Stimulated activated CD8-positive, alpha-beta memory T cell treated with anti-CD3 and anti-CD28 coated beads, Interleukin-7, amount 100 ng/mL, for 1 hour (primary cell): ENCODE measurements at places on chromosomes 6 and 20.

DNA sequence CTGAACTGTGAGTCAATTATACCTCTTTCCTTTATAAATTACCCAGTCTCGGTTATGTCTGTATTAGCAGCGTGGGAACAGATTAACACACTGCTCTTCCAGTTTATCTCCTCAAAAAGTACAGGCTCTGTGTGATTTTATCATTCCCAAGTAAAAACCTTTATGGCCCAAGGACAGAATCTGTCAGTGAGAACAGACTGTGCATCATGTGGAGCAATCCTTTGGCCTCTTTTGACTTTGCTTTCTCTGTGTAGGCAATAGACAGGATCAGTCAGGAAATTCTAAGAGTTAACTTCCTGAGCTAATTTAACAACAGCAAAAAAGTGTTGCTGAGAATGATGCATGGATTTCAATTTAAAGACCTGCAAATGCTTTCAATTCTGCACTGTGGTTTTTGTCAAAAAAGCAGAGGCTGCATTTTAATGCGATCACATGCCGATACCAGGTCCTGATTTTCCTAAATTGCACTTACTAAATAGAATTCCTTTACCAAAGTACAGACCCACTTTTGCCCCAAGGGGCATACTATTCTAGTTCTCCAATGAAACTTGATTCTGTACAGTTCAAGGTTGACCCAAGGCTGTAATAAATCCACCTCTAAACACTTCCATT lies 246.7 kb upstream of the MARCKS start:
- no peak for DNase-seq

- no peak for DNase-seq
Observed at GRCh38 chr6:50816947-50817645, 1.6 kb upstream of the TFAP2B start.

- peak; percentile 59 for DNase-seq
Observed at GRCh38 chr6:107847844-107848802, 24.0 kb upstream of the SCML4 start.

- no peak for DNase-seq
Observed at GRCh38 chr6:134723081-134723871, 226.6 kb downstream of the ALDH8A1 start.

GRCh38 chr6:143123081-143123480 lies 62.4 kb downstream of the AIG1 start:
- no peak for DNase-seq

GRCh38 chr6:104558746-104559145 lies 301.0 kb downstream of the HACE1 start:
- no peak for DNase-seq

DNA sequence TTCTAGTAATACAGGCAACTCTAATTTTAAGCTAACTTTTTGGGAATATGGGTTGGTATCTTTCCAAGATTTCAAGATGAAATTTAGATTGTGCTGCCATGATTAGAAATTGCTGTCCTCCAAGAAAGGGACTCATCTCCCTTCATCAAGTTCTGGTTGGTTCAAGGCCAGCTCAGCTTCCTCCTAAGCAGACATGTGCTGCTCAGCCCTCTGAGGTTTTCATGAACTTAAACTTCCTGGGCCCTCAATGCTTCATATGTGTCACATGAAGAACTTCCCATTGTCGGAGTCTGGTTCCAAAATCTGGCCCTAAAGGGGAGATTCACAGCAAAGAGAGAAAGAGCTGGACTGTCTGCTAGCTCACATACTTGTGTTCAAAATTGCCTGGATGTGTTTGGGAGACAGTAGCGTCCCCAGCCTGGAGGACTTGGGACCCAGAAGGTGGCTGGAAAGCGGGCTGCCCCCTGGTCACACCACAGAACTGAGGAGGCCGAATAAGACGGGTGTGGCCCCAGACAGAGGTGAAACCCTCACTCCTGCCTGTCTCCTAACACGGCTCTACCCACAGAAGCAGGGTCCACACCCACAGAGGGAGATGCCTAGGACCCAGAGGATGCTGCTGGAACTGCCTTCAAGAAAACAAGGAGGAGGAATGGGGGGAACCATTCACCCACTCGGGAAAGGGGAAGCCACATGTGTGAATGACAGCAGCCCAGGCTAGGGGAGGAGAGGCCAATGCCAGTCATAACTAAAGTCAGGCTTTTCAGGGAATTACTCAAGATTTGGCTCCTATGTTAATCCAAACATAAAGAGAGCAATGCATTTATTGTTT lies 54.3 kb upstream of the GPR31 start:
- no peak for DNase-seq

- DNase-seq, result no peak
Observed at GRCh38 chr6:112415366-112415765, 68.2 kb downstream of the RFPL4B start.

DNA sequence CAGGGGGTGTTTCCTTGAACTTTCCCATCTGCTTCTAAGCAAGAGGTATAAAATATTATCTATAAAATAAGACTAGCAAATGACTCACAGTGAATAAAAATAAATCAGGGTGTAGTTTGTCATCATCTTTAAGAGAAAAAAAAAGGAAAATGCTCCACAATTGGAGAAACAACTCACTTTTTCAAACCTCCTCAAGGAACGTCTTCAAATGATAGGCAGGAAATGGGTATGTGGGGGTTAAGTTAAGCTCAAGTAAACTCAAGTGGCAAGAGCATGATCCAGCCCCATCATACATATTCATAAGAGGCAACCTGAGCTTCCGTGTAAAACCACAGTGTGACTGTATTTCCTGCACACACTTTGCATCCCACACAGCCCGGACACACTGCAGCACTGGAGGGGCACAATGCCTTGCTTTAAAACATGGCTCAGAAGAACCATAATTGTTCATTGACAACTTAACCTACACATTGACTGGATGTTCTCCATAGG lies 58.5 kb upstream of the CEP85L start:
- peak; percentile 38 for DNase-seq

DNA sequence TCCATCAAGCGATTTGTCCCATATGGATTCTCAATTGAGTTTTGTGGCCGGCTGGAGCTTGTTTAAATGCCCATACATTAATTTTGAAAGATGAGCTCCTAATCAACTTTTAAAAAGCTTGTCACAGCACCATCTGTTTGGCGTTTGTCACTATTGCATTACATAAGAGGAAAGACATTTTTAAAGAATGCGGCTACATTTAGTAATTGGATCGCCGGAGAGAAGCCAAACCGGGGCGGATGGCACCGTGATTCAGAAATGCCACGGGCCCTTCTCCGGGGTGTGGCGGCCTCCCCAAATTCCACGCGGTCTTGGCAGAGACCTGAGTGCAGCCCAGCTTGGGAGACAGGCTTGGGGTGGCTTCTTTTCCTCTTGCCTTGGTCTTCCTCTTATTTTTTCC lies 67.7 kb upstream of the ZNFX1 start:
- no peak for DNase-seq

DNA sequence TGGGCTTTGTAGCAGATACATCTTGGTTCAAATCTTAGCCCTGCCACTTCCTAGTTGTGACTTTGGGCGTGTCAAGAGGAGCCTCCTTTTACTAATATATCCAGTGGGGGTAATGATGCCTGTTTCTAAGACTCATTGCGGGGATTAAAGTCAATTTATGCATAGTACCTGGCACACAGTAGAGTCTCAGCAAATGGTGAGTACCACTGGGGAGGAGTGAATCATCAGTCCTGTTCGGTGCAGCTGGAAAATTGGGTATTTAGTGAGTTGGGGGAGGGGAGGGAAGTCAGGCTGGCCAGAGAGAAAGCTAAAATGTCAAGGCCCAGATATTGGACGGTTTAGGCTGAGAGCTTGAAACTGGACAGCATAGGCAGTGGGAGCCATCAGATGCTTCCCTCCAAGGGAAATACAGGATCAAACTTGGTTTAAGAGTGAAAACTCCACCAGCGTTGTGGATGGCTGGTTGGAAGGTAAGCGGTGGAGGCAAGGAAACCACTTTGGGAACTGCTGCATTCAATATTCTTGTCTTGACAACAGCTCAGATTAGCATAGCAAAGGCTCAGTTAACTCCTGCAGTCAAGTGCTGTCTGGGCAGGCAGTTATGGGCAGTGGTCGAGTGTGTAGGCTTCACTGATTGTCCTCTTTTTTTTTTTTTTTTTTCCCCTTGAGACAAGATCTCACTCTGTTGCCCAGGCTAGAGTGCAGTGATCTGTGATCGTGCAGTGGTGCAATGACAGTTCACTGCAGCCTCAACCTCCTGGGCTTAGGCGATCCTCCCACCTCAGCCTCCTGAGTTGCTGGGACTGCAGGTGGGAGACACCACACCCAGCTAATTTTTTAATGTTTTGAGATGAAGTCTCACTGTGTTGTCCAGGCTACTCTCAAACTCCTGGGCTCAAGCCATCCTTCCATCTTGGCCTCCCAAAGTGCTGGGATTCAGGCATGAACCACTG lies 12.9 kb downstream of the PPP1R16B start:
- DNase-seq, result no peak

DNA sequence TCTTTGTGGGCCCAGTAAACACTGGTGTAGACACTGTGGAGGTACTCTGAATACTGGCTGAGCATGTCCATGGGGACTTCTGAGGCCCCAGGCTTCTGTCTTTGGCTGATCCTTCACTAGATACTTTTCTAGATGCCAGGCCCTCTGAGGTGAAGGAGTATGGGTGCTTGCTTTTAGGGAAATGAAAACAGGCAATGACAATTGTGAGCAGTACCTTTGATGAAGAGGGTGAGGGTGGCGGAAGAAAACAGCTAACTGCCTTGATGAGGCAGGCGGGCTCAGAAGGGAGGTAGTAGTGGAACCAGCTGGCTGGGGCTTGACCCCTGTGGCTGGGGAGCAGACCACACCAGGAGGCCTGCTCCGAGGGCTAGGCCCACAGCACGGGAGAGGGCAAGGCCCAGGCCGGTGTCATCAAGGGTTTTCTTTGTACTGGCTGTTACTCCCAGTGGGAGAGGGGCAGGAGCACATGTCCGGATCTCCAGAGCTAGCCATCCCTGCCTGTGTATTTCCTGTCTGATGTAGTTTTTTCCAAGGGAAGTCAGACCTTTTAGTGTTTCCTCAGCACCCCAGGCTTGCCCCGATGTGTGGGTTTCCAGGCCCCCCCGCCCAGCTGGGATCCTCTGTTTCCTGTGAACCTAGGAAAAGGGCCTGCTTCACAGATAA lies 3.9 kb downstream of the PLCG1 start:
- DNase-seq, result no peak

- no peak for DNase-seq
Observed at GRCh38 chr6:121851056-121851455, 415.6 kb downstream of the GJA1 start.

GRCh38 chr20:18638768-18639167 lies 50.9 kb downstream of the DTD1 start:
- no peak for DNase-seq

GRCh38 chr6:106614166-106614565 lies 15.1 kb downstream of the RTN4IP1 start:
- no peak for DNase-seq

GRCh38 chr20:52843425-52843824 lies 128.7 kb upstream of the TSHZ2 start:
- no peak for DNase-seq

DNA sequence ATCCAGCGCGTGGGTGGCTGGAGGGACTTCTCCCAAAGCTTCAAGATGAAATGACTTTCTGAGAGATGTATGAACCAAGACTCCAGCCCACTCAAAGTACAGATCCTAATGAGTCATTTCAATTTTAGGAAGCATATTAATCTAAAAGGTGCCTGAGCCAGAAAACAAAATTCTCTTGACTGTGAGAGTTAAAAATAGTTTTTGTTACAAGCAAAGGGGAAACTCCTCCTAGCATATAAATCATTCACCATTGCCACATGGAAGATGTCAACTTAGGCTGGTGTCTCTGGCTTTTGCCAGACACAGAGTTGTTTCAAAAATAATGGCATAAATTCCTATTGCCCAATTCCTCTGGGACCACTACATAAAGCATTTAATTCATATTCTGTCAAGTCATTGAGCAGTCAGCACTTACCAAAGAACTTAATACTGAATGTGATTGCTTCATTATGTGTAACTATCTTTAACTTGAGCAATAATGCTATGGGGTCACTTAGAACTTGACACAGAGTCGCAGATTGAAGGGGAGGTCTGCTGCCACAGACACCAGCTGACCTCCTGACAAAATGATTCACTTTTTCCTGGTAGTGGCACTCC lies 280.6 kb downstream of the SLC35F1 start:
- DNase-seq, result no peak

GRCh38 chr20:45407067-45407745 lies 883 bp upstream of the DBNDD2 start:
- DNase-seq, result no peak

- no peak for DNase-seq
Observed at GRCh38 chr6:1615151-1615852, 5.6 kb downstream of the FOXC1 start.
